ENCODE measurements at places on chromosomes 4 and X.

DNA sequence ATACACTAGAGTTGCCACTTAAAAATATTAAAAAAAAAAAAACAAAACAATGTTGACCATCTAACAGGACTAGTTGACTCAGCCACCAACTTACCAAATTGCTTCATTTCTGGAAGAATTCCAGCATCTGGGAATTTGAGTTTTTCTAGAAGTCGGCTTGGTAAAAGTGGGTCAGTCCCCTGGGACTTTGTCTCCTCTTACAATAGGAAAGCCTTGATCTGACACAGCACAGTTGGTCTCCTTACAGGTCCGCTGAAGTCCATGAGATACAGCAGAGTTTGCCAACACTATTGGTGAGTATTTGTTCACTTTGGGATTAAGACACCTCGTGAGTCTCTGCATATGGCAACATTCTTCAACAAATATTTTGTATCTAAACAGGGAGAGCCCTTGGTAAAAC lies 18.2 kb upstream of the DDIT4L start:
- no peak for DNase-seq

DNA sequence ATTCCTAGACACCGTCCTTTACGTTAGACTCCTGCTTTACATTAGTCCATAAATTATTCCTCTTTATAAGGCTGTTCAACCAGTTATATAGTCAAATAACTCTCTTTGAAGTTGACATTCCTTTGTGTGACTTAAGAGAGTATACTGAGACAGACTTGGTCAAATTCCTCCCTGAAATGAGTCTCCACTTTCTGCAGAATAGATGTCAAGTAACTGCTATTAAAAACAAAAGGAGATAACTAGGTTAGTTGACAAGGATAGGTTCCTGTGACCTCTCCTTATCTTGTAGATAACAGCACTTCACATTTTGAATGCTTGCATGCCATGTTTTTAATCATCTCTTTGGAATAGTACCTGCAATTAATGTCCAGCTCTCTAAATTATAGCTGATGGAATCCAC lies 5.7 kb downstream of the GUCY1A1 start:
- DNase-seq = no peak

- no peak for DNase-seq
These were observed 174.7 kb upstream of the RPL34 start for GRCh38 chr4:108445716-108446115.

- DNase-seq = no peak
These were observed 15.1 kb upstream of the CLDN24 start for GRCh38 chr4:183337349-183337748.

DNA sequence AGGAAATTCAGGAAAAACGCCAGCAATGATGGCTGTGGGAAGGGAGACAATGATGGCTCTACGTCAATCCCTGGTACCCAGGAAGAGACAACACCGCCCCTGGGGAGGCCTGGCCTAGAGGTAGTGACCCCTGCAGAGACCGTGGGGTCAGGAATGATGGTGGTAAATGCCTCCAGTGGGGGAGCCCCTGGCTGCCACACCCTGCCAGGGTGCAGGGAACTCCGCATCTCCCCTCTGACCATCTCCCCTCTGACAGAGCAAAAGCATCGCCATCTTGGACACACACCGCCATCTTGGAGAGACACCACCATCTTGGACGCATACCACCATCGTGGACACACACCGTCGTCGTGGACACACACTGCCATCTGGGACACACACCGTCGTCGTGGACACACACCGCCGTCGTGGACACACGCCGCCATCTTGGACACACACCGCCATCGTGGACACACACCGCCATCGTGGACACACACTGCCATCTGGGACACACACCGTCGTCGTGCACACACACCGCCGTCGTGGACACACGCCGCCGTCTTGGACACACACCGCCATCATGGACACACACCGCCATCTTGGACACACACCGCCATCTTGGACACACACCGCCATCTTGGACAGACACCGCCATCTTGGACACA lies 9.9 kb downstream of the ASMTL start:
- no peak for DNase-seq

- no peak for DNase-seq
These were observed 53.0 kb upstream of the GABRA2 start for GRCh38 chr4:46442963-46443362.

GRCh38 chr4:6128221-6128850 lies 72.0 kb downstream of the JAKMIP1 start:
- no peak for DNase-seq

GRCh38 chrX:13764281-13764680 lies 29.7 kb downstream of the OFD1 start:
- no peak for DNase-seq
